Fibroblast of pulmonary artery (primary cell): ENCODE measurements at places on chromosomes 3 and 15.

GRCh38 chr15:76418352-76419140, 82.0 kb downstream of the ISL2 start:
- no peak for DNase-seq

DNA sequence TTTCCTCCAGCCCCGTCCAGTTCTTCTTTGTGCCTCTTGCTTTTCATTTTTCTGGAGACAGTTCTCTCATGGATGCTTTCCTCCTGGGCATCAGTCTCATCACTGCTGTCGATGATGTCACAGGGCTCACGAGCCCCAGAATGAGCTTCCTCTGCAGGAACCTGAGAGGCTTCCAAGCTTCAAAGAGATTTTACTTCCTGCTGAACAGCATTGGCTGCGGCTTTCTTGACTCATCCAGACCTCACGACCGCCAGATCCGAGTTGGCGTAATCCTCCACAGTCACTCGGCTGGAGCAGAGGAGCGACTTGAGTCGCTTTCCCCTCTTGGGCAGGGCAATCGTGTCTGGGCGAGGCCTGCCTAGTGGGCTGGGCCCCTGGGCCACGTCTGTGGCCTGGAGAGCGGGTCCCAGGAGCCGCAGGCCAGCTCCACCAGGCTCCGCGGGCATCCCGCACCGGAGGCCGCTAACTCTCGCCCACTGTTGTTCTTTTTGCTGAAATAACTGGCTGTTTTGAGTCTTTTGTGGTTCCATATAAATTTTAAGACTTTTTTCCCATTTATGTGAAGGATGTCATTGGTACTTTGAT, 20.8 kb upstream of the FAN1 start:
- peak; percentile 5 for DNase-seq

- peak; percentile 99 for DNase-seq
These were observed 408.9 kb upstream of the THBS1 start for GRCh38 chr15:39171944-39172368.

DNA sequence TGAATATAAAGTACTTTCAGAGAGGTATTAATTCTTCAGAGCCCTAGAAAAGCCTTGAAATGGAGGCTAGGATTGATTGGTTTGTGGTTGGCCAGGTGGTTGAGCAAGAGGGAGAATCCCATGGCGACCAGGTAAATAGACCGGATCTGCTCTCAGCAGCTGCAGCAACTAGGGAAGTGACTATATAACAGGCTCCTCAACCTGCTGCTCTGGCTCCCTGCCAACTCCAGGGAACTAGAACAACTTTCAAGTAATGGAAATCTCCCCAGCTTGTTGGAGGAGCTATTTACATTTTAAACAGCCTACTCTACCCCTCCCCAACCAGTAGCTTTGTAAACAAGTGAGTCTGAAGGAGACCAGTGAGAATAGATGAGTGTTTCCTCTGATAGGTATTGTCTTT, 121.8 kb upstream of the CADM2 start:
- no peak for DNase-seq

DNA sequence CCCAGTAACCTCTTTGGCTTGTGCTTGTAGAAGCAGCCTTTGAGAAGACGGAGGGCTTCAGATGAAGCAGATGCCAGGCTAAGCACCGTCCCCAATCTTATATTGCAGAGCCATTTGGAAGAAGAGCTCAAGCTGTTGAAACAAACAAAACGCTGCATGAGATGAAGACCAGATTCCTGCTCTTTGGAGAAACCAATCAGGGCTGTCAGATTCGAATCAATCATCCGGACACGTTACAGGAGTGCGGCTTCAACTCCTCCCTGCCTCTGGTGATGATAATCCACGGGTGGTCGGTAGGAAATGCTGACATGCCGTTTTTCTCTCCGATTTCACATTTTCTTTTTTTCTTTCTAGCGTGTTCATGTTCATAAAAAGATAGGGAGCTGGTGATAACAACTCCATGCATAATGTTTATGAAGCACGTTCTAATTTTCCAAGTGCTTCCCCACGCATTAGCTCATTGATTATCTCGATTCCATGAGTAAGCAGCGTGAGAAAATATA, 106.5 kb downstream of the LIPC start:
- no peak for DNase-seq

DNA sequence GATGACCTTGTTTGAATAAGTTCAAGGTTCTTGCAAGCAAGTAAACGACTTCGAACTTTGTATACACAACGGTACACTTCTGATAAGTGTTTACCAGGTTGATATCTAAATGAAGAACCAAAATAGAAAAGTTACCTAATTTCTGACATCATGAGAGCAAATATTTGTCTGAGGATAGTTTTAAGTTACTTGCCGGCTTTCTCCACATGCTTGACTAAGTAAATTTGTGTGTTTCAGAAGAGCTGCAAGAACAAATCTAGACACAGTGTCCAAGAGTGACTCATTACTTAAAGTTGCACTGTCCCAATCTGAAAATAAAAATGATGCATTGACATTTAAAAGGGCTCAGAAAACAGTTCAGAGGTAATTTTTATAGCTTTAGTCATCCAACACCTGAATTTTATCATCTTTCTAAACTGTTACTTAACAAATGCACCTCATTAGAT, 115.1 kb downstream of the HERC1 start:
- peak; percentile 59 for DNase-seq

GRCh38 chr3:114393367-114394072, 99.7 kb downstream of the TIGIT start:
- DNase-seq: peak; percentile 17

DNA sequence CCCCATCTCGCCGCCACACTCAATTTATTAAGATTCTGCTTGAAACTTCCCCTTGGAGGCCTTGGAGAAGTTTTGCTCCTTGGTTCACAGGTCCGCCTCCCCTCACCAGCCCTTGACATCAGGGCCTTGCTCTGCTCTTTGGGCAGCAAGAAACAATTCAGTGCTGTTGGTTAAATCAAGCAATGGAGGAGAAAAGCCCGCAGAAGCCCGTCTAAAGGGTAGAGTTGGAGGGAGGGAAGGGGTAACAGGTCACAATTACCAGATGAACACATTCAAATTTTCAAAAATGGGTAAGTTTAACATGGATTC, 429 bp downstream of the PARP9 start:
- peak; percentile 16 for DNase-seq

- DNase-seq: no peak
These were observed 127.4 kb downstream of the B3GALNT1 start for GRCh38 chr3:160977773-160978172.

- no peak for DNase-seq
These were observed 118.3 kb upstream of the EIF1B start for GRCh38 chr3:40191251-40191650.

GRCh38 chr3:177426878-177427495, 229.7 kb upstream of the TBL1XR1 start:
- DNase-seq: no peak

DNA sequence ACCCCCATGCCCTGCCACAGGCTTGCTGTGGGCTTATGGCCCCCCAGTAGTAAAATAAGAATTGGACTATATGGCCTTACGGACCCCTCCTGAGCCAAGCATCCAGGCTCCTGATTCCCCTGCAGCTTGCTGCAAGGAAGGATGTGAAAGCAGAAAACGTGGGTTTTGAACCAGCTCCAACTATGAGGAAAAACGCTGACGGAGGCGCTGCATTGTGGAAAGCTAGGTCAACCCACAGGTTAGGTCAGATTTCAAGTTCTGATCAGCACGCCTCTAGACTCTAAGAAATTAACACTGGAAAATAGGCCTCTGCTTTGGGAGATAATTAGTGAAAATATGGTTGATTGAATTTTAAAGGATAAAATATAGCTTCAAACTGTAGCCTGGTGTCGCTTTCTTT, 195.4 kb upstream of the HES1 start:
- no peak for DNase-seq

DNA sequence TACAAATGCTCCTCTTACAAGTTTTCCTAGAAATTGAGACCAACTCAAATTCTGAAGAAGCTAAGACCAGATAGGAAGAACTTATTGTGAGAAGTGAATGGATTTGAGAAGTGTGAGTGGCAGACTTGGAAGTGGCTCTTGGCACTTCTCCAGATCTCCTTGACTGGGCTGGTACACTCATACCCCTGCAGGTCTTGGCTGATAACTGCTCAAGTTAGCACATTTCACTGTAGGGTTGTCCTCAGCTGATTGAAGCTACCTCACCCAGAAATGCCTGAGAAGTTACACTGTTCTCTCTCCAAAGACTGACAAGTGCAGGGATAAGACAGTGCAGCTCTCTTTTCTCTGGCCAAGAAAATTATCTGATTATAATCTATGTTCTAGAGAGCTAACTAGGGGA, 16.5 kb upstream of the CLDN1 start:
- no peak for DNase-seq

DNA sequence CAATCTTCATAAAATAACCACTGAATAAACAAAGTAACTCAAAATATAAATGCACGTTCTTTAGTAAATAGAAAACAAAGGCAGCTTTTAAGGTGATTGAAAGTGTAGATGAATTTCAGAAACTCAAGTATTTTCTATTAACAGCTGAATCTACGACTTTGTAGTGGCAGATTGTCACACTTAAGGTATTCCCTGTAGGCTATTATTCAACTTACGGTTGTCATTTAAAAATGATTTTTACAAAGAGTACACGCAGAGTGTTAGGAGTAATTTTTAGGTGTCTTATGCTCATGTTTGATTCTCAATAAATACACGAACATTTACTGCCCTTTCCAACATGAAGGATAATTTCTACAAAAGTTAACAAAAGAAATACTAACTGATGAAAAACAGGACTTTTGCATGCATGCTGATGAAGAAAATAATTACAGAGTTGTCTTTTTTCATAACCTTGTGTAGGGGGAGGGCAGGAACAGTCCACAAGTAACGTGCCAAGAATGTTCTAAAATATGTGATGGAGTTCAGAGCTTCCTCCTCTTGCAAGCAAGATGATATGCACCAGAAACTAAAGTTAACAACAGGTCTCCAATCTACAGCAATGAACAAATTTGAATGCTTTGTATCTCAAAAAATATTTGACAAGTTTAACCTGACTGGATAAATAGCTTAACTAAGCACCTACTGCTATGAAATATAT, 16.7 kb downstream of the DCBLD2 start:
- DNase-seq: peak; percentile 71

GRCh38 chr15:47388299-47388698, 329.0 kb upstream of the SEMA6D start:
- no peak for DNase-seq

DNA sequence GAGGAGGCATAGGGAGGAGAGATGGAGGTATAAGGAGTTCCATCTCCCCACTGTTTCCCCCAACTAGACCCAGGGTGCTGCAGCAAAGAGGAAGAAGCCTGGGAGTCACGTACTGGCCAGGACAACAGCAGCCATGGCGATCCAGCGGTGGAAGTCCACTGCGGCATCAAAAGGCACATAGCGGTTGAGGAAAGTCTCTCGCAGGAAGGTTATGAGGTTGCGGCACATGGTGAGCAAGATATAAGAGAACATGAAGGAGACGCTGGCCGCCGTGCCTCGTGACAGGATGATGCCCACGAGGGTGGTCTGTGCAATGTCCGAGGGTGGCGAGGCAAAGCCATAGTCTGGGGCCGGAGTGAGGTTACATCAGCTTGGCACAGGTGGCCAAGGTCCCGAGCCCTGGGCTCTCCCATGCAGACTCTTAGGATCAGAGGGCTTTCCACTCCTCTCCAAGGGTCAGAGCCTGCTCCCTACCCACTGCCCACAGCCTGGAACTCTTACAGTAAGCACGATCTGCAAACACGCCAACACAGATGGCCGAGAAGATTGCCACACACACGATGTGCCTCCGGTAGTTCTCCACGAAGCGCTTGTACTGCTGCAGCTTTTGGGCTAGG, 14.3 kb downstream of the DUOX2 start:
- DNase-seq: no peak

GRCh38 chr3:183613366-183614285, 21.8 kb upstream of the KLHL24 start:
- DNase-seq: no peak

GRCh38 chr3:18635215-18635614, 210.1 kb upstream of the SATB1 start:
- no peak for DNase-seq

GRCh38 chr15:52652286-52652685, 26.9 kb downstream of the ATOSA start:
- DNase-seq: no peak

- DNase-seq: no peak
These were observed 80.3 kb downstream of the PEX5L start for GRCh38 chr3:179956416-179956830.

DNA sequence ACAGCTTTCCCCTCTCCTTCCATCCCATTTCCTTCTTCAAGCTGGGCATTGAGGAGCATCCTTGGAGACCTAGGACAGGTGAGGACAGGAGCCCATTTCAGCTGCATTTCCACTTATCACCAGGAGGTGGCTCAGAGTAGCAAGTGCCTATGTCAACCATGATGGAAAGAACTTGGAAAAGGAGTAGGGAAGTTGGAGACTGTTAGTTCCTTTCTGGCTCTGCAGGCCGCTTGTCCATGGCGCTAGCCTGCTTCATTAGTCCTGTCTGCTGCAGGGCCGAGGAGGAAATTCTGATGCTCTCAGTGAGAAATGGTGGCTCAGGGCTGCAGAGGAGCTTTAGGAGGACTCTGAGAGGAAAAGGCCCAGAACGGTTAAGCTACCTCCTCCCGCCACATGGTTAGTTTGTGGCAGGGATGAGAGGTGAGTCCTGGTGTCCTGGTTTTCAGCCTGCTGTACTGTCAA, 7.0 kb upstream of the CD276 start:
- peak; percentile 77 for DNase-seq

GRCh38 chr3:165491487-165491886, 295.3 kb upstream of the SLITRK3 start:
- peak; percentile 69 for DNase-seq

DNA sequence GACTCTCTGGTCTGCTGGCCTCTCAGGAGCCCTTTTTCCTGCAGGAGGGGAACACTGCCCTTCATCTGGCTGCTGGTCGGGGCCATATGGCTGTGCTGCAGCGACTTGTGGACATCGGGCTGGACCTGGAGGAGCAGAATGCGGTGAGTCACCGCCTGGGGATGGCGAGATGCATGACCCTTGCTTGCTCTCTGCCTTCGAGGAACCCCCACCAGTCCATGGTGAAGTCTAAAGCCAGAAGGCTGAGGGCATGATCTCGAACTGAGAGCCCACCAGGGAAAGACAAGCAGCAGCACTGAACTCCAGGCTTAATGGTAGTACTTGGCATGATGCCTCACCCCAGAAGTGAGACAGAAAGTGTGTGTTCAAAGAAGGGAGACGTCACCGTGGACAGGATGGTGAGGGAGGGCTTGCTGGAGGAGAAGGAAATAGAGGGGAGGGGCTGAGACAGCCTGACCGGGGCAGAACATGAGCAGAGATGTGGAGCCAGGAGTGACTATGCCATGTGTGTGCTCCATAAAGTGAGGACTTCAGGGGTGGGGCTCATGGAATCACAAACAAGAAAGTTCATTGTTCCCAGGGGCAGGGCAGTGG, 19.2 kb downstream of the ANKDD1A start:
- DNase-seq: peak; percentile 63

GRCh38 chr3:52712291-52713212, 6.6 kb downstream of the SPCS1 start:
- no peak for DNase-seq

GRCh38 chr3:81095956-81096355, 665.5 kb downstream of the GBE1 start:
- DNase-seq: no peak

GRCh38 chr15:78396186-78396814, 41.7 kb upstream of the IREB2 start:
- DNase-seq: no peak

GRCh38 chr3:161319867-161320266, 51.5 kb downstream of the SPTSSB start:
- DNase-seq: no peak
